Dermis blood vessel endothelial cell (primary cell): ENCODE measurements at places on chromosomes 16 and 17. TPM values are rescaled to one million over a fixed set of nuclear protein-coding genes. Genes with fewer than 3 reads are reported as not detected.

Gene SNRNP25
- total RNA-seq, result 17.9 and 25.9 TPM in 2 replicates

Gene KRTAP2-2
- total RNA-seq, result not detected in 2 replicates

Gene HBM
- total RNA-seq, result not detected in 2 replicates

Gene SNN
- total RNA-seq, result 34.4 and 56.7 TPM in 2 replicates

Gene MMP28
- 14.1 and 38.1 TPM in 2 replicates for total RNA-seq

Gene FAM117A
- total RNA-seq, result 15.5 and 25.4 TPM in 2 replicates

Gene CDH5
- total RNA-seq, result 713 and 795 TPM in 2 replicates

Gene CHAD
- not detected in 2 replicates for total RNA-seq

GRCh38 chr17:73342050-73342522 is 30.3 kb upstream of the CDC42EP4 start:
- peak; percentile 88 for DNase-seq

DNA sequence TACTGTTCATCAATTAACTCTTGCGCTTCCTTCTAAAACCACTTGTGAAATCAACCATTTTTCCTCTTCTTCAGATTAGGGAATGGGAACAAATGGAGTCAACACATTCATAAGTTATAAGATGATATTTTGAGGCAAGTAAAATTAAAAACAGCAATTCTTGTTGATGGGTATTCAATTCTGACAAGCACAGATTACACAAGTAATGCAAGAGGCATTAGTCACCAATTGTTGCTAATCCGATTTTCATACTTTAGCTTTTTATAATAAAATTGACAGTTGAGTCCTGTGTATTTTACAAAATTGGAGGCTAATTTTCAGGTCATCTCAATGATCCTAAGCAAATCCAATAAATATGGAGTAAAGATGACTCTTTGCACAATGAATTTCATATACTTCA is 918.4 kb upstream of the SOX9 start:
- no peak for DNase-seq

DNA sequence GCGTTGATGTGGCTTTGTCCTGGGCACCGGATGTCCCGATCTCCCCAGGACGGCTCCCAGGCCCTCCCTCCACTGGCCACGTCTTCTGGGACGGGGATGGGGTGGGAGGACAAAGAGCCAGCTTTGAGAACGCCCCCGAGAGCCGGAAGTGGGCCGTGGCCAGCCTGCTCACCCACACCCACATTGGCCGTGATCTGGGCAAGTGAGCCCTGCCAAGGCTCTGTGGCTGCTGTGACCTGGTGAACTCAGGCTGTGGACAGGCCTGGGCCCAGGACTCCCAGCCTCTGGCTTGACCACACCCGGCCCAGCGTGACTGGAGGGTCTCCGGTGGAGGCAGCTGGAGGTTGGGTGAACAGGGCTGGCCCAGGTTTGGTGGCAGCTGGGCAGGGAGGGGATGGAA is 3.3 kb downstream of the CDH15 start:
- DNase-seq, result no peak

GRCh38 chr17:18925187-18925586 is 26.8 kb upstream of the SLC5A10 start:
- no peak for DNase-seq

DNA sequence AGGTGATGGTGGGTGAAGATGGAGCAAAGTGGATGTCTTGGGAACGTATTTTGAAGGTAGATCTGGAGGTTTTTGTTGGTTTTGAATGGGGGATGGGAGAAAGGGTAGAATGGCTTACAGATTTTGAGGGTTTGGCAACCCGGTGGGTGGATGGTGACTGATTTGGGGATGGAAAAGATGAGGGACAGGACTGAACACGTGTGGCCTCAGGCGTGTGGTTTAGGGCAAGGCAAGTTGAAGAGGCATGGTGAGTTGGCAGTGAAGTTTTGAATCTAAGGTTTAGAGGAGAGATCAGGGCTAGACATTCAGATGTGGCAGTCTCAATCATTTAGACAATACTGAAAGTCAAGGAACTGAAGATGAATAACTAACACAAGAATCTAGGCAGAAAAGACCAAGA is 5.0 kb upstream of the DCTPP1 start:
- no peak for DNase-seq

DNA sequence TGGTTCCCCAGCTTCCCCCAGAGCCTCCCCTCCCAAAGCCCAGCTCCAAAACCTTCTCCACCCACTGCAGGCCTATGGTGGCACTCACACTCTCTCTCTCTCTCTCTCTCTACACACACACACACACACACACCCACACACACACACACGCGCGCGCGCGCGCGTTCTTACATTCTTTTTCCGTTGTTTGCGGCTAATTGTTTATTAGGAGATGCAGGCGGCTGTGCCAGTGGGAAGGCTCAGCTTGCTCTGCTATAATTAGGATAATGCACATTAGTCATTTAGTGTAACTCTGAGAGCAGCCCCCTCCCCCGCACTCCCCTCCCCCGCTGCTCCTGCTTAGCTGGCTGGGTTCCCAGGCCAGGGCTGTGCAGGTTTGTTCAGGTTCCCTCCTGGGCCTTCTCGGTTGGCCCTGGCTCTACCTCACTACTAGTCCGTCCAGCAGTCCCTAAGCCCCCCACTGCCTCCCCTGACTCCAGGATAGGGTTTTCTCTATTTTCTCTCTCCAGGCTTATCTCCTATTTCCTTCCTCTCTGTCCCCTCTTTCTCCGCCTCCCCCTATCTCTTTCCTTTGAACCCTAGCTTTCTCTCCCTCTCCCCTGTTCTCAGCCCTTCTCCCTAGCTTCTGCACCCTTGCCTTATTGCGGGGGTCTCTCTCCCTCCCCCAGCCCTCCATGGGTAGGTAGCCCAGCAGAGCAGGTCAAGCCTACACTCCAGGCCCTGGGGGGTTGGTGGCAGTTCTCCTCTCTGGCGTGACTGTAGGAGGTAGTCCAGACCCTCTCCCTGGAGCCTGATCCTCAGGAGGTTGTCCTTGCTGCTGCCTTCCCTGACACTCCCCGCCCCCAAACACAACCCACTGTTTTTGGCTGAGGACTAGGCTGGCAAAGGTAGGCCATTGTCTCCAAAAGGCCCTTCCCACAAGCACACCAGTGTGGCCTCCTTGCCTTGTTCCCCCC is 34.0 kb downstream of the TMEM132E start:
- DNase-seq, result no peak

DNA sequence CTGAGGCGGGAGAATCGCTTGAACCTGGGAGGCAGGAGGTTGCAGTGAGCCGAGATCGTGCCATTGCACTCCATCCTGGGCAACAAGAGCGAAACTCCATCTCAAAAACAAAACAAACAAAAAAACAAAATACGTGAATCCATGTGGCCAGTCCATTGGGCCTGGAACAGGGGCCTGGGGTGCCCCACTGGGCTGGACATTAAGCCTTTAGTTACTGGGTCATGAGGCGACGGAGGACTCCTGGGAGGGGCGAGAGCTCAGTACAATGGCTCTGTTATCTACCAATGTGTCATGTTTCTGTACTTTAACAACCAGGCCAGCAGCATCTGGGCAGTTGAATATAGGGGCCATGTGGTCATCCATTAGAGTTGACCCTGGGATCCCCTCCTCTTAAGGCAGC is 18.9 kb upstream of the CLEC18A start:
- DNase-seq, result no peak

DNA sequence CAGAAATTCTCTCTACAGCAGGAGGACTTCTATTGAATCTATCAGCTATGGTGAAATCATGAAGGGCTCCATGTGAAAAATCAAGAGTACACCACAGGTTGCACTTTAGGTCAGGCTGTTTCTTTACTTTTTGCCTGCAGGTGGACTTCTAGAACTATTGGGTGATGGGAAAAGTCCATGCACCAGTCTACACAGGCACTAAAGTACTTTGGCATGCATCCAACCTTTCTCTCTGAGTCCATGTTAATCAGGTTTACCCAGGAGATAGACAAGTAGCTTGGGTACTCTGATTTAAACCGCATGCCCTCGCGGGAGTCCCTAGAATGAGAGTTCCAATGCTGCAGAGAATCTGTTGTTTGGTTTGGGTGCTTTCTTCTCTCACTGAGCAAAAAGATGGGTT is 9.1 kb upstream of the ANKFN1 start:
- no peak for DNase-seq

DNA sequence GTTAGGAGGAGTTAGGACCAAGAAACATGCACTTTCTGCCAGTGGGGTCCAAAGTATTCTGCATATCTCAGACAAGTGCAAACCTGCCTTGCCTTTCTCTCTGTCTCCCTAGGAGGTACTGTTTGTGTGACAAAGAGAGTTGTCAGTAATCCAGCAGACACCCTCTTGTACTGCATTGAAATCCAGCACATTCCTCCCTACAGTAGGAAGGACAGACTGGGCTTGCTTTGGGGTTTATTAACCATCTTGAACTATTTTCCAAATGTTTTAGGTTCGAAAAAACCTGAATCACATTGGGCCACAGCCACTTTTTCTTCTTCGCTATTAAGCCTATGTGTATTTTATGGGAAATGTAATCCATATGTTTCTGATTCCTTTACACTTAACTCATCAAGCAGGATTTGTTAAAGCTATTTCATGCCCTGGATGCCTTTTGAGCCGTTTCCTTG is 204.2 kb upstream of the KCNJ16 start:
- DNase-seq, result no peak

DNA sequence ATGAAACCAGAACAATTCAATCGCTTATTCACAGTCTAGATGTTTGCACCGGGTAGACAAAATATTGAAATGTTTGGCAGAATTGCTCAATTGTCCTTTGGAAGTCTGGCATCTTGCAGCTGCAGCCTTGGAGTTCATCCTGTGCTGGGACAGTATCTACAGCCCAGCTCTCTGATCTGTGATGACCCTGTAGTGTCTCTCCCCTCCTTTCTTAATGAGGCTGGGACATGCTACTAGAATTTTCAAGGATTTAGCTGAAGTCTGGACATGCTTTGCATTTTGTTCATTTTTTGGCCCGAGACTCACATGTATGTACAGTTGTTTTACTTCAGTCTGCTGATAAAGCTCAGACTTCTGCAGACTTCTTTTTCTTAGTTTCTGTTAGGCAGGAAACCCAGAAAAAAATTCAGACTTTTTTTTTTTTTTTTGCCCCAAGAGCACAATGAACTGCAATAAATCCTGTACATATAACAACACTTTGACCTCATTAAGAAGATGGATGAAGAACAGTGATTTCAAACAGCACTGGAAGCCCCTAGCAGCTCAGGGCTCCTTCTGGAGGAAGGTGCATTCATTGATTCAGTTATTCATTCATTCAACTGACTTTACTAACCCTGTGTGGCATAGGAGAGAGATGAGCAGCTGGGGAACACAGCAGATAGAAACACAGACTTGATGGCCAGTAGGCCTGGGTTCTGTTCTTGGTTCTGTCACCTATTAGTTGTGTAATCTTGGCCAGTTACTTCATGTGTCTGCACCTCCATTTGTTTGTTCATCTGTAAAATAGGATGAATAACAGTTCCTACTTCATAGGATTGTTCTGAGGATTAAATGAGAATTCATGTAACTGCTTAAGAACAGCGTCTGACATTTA is 210.0 kb downstream of the MAP2K4 start:
- DNase-seq, result no peak

DNA sequence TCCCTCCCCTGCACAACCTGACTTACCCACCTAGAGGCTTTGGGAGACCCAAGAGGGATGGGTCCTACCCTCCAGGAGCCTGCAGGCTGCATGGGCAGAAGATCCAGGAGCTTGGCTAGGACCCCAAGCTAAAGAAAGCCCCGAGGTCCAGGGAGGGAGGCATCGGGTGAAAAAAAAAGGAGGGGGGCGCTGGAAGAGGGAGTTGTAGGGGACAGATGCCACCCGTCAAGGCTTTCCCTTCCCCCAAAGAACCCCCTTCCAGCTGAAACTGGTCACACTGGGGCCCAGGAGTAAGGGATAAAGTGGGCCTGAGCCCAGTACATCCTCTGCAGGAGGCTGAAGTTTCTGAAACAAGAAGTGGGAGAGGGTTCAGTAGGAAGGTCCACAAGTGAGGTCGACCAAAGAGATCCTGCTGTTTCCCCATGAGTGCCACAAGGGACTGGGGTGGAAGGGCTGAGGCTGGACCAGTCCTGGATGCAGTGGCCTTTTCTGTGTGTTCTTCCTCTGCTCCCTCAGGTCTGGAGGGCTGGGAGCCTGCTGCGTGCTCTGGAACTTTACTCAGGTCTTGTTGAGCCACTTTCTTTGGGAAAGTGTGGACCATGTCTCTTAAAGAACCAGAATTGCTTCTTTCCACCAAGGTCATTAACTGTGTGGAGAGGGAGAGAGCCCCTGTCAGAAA is 14.2 kb upstream of the CBFB start:
- no peak for DNase-seq

DNA sequence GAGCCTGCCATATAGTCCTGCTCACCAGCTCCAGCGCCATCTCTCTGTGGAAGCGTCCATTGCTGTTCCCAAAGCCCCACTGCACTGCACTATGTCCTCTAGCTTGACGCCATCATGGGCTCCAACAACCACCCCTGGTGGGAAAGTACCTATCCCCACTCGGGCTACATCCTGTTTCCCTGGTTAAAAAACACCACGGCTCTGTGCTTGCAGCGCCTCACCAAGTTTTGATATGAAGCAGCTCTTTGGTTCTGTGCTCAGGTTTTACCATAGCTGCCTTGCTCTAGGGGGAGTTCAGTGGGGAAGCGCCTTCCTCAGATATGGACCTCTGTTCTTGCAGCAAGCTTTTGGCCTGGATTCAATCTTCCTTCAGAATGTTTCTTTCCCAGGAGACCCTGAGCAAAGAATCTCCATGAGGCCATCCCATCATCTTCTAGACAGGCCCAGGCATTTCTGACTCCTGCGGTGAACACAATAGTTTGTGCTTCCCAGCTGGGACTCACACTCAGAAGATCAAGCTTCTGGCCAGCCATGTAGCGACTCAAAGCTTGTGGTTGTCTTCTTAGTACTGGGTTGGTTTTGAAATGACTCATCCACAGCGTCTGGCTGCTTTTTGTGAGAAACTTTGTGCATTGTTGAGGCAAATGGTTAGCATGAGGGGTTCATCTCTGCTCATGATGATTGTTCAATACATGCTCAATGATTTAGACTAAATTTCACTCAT is 39.5 kb downstream of the DYNLRB2 start:
- no peak for DNase-seq

GRCh38 chr17:76586741-76587487 is 1.3 kb upstream of the ST6GALNAC2 start:
- no peak for DNase-seq

DNA sequence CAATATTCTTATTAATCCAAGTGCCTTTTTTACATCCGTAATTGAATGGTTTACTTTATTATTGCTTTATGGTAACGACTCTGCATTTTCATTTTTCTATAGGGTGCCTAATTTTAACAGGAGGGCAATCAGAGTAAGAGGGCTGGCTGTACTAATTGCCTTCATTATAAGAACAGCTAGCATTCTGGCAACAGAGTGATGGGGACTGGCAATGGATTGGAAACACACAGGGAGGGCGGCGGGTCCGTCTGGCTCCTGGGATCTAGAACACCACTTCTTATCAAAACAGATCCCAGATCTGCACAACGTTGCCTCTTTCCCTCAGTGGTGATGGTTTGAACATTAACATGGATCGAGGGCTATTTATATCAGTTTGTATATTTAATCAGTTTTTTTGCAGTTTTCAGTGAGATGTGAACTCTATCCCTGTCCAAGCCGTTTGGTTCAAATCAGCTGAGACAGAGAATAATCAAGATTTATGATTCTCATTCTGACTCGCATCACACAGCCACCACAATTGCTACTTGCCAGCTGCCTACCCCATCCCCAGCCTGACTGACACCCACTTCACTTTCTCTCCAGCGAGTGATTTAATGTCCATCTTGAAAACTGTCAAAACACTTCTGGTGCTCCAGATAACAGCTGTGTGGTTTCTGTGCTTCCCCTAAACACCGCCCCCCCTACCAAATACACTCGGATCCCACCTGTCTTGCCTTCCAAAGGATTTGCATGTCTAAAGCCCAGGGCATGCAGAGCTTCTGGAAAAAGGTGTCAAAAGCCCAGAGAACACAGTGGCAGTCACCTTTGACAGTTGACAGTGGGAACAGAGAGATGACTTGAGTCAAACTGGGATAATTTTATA is 327.9 kb downstream of the HS3ST4 start:
- DNase-seq, result no peak
